Inflammatory macrophage (primary cell): ENCODE measurements at places on chromosomes 11 and 22.

DNA sequence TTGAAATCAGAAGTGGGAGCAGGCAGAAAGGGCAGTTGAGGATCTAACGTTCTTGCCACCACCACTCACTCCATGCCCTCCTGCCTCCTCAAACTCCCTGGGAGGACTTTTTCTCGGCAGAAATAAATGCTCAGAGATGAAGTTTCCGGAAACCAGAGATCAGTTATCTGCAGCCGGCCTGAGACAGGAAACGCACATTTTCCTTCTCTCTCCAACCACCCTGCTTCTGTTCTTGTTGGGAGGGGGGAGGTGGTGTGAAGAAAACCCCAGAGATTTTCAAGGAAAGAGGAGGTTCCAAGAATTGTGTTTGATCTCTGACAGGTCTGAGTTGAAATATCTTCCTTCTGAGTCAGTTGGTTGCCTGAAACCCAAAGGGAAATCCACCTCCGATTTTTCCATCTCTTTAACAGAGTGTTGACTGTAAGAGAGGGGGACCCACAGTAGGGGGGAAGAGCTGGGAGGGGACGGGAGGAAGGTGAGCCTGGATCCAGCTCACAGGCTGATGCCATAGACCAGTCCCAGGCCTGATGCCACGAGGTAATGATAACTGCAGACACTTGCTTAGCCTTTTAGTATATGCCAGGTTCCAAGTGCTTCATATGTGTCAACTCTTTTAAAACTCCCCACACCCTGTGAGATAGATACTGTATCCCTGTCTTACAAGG lies 100.8 kb downstream of the TRAF6 start:
- no peak for DNase-seq

GRCh38 chr22:43921370-43921769 lies 2.2 kb upstream of the PNPLA3 start:
- no peak for DNase-seq

- no peak for DNase-seq
Measured at GRCh38 chr11:123344790-123345357, 85.2 kb upstream of the GRAMD1B start.

GRCh38 chr22:38750638-38751037 lies 5.2 kb downstream of the SUN2 start:
- no peak for DNase-seq

GRCh38 chr11:64305691-64306562 lies 603 bp downstream of the ESRRA start:
- DNase-seq, result peak; percentile 62

- DNase-seq, result peak; percentile 37
Measured at GRCh38 chr11:59767225-59767611, 12.0 kb downstream of the STX3 start.

- DNase-seq, result no peak
Measured at GRCh38 chr11:27949951-27950738, 157.8 kb downstream of the KIF18A start.

- no peak for DNase-seq
Measured at GRCh38 chr22:44537015-44537414, 39.0 kb upstream of the RTL6 start.
